ENCODE measurements at places on chromosomes 16 and 17. TPM values are rescaled to one million over a fixed set of nuclear protein-coding genes. Genes with fewer than 3 reads are reported as not detected.

DNA sequence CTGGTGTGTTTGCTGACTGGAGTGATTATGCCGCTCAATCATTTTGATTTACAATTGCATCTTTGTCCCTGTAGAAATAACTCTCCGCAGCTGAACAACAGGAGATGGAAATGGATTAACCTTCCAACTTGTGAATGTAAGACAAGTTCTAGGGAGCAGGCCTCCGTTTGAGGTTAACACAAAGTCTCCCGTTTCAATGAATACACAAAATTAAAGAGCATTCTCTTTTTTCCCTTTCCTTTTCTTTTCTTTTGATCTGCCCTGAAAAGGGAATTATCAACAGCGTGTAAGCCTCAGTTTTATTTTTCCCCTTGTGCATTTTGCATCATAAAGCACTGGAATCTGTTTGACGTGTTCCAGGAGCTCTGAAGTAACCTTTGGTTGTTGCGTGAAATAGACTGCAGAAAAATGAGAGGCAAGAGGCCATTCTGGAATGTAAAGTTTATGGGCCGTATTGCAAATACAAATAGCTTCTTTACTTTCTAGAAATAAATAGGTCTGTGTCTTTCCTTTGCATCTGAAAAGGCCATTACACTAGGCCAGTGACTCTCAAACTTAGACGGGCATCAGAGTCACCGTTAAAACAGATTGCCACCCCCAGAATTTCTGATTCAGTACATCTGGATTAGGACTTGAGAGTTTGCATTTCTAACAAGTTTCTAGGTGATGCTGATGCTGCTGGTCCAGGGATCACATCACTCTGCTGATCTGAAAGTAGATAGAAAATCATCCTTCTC is 164.7 kb downstream of the ZNF18 start:
- no peak for DNase-seq

DNA sequence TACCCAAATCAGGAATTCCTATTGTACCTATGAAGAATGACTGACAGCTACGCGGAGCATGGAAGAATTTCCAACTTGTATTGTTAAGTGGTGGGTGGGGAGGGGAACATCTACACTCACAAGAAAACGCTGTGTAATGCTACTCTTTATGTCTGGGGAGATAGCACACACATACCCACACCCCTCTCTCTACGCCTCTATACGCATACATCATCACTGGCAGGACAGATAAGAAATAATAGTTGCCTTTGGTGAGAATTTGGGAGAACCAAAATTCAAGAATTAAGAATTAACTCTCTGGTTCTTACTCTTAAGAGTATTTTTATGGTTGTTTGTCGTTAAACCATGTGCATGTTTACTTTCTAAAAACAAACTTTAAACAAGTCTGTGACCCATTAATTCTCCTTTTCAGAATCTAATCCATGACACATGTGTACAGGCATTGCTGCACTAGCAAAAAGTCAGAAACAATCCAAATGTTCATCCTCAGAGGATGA is 33.9 kb downstream of the CREBBP start:
- DNase-seq = no peak

GRCh38 chr17:46869296-46869695 is 17.9 kb downstream of the WNT9B start:
- DNase-seq = no peak

The ANKFN1 gene
- 12.5 TPM for total RNA-seq

DNA sequence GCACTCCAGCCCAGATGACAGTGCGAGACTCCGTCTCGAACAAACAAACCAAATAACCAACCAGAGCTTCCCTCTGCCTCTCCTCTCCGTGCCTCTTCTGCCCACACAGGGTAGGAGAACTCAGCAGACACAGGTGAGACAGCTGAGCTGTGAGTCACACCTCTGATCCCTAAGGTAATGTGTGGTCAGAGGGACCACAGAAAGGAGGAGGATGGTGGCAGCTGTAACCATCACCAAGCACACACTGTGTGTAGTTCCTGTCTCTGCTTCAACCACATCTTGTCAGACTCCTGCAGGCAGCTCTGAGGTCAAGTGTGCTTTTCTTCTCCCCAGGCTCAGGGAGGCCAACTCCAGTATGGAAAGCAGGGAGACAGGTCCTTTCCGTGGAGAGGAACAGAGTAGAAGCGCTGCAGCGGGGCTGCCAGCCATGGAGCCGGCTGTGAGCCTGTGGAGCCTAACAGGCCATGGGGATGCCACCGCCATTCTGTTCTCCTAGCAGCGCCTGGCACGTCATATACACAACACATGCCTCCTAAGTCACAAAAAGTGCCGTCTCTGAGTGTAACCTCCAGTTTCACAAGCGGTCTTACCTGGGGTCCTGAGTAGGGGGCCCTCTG is 7.1 kb downstream of the NUDT16L1 start:
- no peak for DNase-seq

- no peak for DNase-seq
Measured at GRCh38 chr16:48432136-48432535, 46.9 kb upstream of the SIAH1 start.

The LRRC46 gene
- 2.4 TPM for total RNA-seq

The HSPB9 gene
- total RNA-seq = not detected

DNA sequence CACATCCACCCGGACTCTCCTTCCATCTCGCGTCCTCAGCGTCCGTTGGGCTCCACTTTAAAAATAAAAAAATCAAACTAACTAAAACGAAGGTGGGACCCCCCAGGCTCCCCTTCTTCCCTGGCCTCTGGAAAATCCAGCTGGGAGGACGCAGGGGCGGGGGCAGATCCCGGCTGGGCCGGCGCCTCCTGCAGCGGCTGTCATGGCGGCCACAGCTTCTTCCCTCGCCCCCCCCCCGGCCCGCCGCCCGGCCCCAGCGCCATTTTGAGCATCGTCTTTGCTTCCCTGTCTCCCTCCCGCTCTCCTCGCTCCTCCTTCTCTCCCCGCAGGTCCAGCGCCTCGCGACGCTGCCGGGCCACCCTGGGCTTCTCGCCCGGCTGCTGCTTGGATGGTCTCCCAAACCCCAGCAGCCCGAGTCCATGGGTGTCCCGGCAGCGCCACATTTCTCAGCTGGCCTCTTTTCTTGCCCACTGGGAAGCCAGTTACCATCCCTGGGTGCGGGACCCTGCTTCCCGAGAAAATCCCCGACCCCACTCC is 3.3 kb downstream of the HOXB2 start:
- DNase-seq = peak; percentile 78

GRCh38 chr16:56019274-56019673 is 144.1 kb upstream of the CES5A start:
- DNase-seq = no peak

DNA sequence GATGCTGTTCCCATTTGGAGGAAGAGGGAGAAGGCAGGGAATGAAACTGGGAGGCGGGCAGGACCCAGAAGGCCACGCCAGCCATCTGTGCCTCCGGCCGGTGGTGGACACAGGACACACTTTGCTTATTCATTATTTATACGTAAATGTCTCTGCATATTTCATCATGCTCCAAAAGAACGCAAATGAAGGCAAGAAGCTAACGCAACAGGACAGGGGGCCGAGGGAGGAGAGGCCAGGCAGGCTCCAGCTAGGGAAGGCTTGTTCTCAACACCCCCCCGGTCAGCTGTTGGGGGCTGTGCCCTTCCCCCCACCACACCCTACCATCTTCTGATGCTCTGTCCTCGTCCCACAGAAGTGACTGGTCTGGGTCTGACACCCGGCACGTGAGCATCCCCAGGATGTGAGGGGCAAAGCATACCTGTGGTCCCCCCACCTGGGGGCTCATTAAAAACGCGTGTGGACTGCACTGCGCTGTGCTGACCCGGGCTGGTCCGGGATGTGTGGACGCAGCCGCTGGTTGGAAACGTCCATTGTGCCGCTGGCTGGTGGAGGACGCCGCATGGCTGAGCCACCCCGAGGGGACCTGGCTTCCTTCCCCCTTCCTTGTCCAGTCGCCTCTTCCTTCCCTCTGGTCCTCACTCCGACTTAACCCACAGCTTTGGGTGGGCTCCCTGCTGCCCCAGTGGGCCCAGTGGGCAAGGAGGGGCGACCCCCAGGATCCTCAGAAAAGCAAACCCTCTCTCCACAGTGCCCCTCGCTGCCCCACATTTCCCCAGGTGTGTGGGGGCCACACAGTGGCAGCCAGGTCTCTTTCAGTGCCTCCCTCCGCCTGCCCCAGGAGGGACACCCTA is 46.4 kb upstream of the ENPP7 start:
- DNase-seq = no peak

The MAPK7 gene
- total RNA-seq = 15.6 TPM

DNA sequence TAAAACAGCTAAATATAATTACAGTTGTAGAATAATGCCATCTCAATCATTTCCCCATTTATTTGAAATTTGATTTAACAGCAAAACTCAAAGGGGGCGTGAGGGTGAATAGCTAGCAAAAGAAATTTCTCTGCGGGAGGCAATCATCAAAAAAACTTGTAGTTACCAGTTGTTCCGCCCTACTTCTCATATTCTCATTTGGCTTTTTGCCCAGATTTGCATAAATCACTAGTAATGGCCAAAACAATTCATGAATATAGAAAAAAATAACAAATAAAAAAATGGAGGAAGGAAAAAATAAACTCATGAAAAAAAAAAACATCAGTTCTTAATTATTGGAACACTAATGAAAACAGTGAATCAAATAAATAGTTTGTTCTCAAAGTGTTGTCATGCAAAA is 722.6 kb upstream of the KIF2B start:
- no peak for DNase-seq

The KRT23 gene
- total RNA-seq = 24.3 TPM

Data from umbilical cord (tissue), 2 donors.